ENCODE measurements at places on chromosomes 6 and 20.

GRCh38 chr6:116556814-116557415 is 3.4 kb downstream of the CALHM4 start:
- H3K27me3 ChIP-seq: no peaks in the 10 kb centered on the region
- DNase-seq: no peak
- no peaks in the 10 kb centered on the region for H3K36me3 ChIP-seq
- no peak overlapping the region for H3K4me3 ChIP-seq
- H3K27ac ChIP-seq: no peak overlapping the region
- peaks cover 4% of the 10 kb centered on the region for H3K4me1 ChIP-seq

DNA sequence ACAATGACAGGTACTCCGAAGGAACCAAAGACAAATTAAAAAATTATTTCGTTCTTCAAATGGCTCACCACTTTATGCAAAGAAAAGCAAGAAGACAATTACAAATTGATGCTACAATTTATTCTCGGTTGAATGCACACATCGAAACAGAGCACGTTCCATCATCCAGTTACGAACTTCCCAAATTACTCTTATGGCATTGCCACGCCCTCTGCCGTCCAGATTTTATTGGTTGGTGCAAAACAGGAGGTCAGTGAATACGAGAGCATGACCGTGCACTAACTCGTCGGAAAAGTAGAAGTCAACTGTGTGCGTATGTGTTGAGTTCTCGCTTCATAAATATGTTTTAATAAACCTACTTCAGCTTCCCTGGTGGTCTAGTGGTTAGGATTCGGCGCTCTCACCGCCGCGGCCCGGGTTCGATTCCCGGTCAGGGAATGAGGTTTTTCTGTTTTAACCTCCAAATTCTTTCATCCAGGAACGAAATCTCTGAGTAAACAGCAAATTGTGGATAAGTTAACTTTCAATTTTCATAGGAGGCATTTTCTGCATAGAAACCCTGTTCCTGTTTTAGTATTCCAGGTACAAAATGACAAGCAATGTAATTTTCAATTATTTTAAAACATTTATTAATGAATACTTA is 23.2 kb downstream of the ZNF311 start:
- H3K4me1 ChIP-seq: peaks cover 27% of the 10 kb centered on the region
- H3K36me3 ChIP-seq: no peaks in the 10 kb centered on the region
- H3K27ac ChIP-seq: peak overlapping the region; percentile 48
- H3K27me3 ChIP-seq: peaks cover 4% of the 10 kb centered on the region
- DNase-seq: peak; percentile 91

- H3K27me3 ChIP-seq: no peaks in the 10 kb centered on the region
- no peaks in the 10 kb centered on the region for H3K4me1 ChIP-seq
- H3K27ac ChIP-seq: no peak overlapping the region
- no peak for DNase-seq
- no peak overlapping the region for H3K4me3 ChIP-seq
- H3K36me3 ChIP-seq: peaks cover 46% of the 10 kb centered on the region
Observed at GRCh38 chr20:36666181-36666740, 20.3 kb upstream of the SLA2 start.

- no peak for DNase-seq
- H3K4me1 ChIP-seq: no peaks in the 10 kb centered on the region
- H3K4me3 ChIP-seq: no peak overlapping the region
- no peaks in the 10 kb centered on the region for H3K27me3 ChIP-seq
- no peak overlapping the region for H3K27ac ChIP-seq
Observed at GRCh38 chr6:102026649-102027048, 633.1 kb downstream of the GRIK2 start.

GRCh38 chr6:13354331-13355042 is 26.1 kb upstream of the TBC1D7 start:
- no peak overlapping the region for H3K4me3 ChIP-seq
- H3K27me3 ChIP-seq: no peaks in the 10 kb centered on the region
- no peak for DNase-seq

GRCh38 chr6:30610065-30610464 is 7.0 kb downstream of the PPP1R10 start:
- no peak for DNase-seq
- H3K27ac ChIP-seq: no peak overlapping the region
- H3K27me3 ChIP-seq: no peaks in the 10 kb centered on the region
- H3K4me3 ChIP-seq: no peak overlapping the region
- peaks cover 42% of the 10 kb centered on the region for H3K36me3 ChIP-seq
- peaks cover 47% of the 10 kb centered on the region for H3K4me1 ChIP-seq

DNA sequence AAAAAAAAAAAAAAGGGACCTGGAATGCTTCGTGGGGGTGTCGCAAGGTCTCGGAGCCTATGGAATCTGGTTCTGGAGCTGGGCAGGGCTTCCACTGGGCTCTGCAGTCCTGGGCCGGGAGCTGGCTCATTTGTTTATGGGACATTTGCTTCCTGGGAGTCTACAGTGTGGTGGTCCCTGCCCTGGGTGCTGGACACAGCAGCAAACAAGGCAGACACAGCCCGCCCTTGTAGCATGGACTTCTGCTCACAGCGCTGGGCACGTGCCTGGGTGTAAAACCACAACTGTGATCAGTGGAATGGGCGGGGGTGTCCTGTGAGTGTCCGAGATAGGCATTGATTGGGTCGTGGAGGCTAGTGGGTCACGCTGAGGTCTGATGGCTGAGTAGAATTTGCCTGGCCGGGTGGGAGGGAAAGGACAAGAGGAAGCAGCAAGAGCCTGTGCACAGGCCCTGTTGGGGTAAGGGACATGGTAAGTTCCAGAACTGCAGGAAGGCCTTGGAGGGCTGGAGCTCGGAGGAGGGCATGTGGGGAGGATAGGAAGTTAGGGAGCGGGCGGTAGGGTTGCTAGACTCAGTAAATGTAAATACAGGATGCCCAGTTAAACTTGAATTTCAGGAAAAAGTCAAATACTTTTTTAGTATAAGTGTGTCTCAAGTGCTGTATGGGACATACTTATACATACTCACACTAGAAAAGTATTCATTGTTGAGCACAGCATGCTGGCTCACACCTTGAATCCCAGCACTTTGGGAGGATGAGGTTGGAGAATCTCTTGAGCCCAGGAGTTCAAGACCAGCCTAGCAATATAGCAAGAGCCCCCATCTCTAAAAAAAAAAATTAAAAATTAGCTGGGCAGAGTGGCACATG is 61.3 kb upstream of the PMEPA1 start:
- no peaks in the 10 kb centered on the region for H3K27me3 ChIP-seq
- no peak overlapping the region for H3K4me3 ChIP-seq
- DNase-seq: peak; percentile 44
- H3K4me1 ChIP-seq: peaks cover 9% of the 10 kb centered on the region
- H3K36me3 ChIP-seq: no peaks in the 10 kb centered on the region

- H3K4me3 ChIP-seq: no peak overlapping the region
- no peak for DNase-seq
- H3K27ac ChIP-seq: no peak overlapping the region
- no peaks in the 10 kb centered on the region for H3K36me3 ChIP-seq
- no peaks in the 10 kb centered on the region for H3K27me3 ChIP-seq
Observed at GRCh38 chr6:34386316-34387137, 5.9 kb downstream of the NUDT3 start.

GRCh38 chr6:96975852-96976251 is 51.3 kb downstream of the KLHL32 start:
- no peak overlapping the region for H3K4me3 ChIP-seq
- no peak for DNase-seq
- H3K36me3 ChIP-seq: no peaks in the 10 kb centered on the region
- no peaks in the 10 kb centered on the region for H3K4me1 ChIP-seq
- H3K27me3 ChIP-seq: no peaks in the 10 kb centered on the region
- no peak overlapping the region for H3K27ac ChIP-seq

- DNase-seq: no peak
- H3K27ac ChIP-seq: no peak overlapping the region
- H3K4me1 ChIP-seq: no peaks in the 10 kb centered on the region
- peaks cover 56% of the 10 kb centered on the region for H3K27me3 ChIP-seq
- H3K36me3 ChIP-seq: no peaks in the 10 kb centered on the region
Observed at GRCh38 chr6:41356825-41357224, 21.4 kb downstream of the NCR2 start.

GRCh38 chr20:39588148-39588757 is 626.1 kb downstream of the DHX35 start:
- H3K36me3 ChIP-seq: no peaks in the 10 kb centered on the region
- H3K4me1 ChIP-seq: peaks cover 7% of the 10 kb centered on the region
- H3K27me3 ChIP-seq: no peaks in the 10 kb centered on the region
- H3K27ac ChIP-seq: no peak overlapping the region
- DNase-seq: no peak

DNA sequence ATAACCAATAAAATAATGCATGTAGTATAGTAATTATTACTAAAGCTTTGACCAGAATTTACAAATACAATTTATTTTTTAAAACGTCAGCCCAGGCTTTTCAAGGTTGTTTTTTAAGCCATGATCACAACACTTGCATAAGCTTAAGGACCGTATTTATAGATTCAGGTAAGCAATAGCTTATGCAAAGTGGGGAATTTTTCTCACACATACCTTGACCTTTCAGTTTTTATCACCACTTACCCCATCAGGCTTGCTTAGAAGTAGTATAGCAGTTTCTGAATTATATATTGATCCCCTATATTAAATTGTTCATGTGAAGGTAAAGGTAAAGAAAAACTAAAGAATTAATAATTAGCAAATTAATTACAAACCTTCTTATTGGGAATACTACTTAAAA is 232.3 kb upstream of the FKBP1C start:
- H3K27ac ChIP-seq: no peak overlapping the region
- no peak for DNase-seq
- H3K36me3 ChIP-seq: no peaks in the 10 kb centered on the region
- no peak overlapping the region for H3K4me3 ChIP-seq
- no peaks in the 10 kb centered on the region for H3K27me3 ChIP-seq
- no peaks in the 10 kb centered on the region for H3K4me1 ChIP-seq

DNA sequence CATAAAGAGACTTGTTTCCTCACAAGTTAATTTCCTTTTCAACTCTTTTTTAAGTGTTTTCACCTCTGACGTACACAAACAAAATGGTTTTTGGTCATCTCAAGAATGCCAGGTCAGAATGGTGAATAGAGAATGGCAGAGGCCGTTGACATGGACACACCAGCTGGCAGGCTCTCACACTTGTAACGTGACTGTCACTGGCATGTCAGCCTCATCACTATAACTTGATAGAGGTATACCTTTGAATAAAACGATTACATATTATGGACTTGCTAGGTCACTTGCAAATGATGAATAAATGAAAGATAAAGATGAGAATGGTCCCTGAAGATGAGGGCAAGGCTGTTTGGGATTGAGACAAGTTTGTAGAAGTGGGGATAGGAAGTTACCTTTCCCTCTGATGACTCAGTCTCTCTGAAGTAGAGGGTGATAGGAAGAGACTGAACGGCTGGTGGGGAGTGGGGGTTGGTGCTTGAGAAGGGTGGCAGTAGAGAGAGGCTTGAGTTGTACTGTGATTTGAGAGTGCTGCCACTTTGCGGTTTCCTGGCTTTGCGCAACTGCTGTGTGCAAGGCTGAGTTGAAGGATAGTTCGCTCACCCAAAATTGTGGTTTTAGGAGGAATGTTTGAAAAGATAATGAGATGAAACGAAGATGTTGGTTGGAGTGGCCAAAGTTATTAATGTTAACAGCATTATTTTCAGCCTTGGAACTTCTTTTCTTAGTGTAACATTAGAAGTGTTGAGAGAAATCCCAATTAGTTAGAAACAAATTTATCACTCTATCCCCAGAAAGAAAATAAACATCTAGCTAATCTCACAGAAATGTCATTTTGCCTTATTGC is 30.3 kb downstream of the TBPL1 start:
- H3K4me3 ChIP-seq: no peak overlapping the region
- peaks cover 39% of the 10 kb centered on the region for H3K36me3 ChIP-seq
- H3K27ac ChIP-seq: no peak overlapping the region
- no peaks in the 10 kb centered on the region for H3K27me3 ChIP-seq
- peaks cover 10% of the 10 kb centered on the region for H3K4me1 ChIP-seq

DNA sequence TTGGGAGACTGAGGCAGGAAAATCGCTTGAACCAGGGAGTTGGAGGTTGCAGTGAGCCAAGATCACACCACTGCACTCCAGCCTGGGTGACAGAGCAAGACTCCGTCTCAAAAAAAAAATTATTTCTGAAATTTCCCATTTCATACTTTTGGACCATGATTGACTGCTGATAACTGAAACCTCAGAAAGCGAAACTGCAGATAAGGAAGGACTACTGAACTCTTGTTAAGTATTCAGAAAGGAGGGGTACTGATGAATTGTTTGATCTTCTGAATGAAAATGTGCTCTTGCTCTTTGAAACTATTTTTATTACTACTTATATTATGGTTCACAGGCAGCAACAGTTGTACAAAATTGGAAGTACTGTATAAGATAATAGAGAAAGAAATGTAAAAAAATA is 69.0 kb downstream of the HDGFL1 start:
- H3K36me3 ChIP-seq: no peaks in the 10 kb centered on the region
- no peak overlapping the region for H3K27ac ChIP-seq
- no peak overlapping the region for H3K4me3 ChIP-seq
- no peaks in the 10 kb centered on the region for H3K4me1 ChIP-seq
- no peak for DNase-seq

DNA sequence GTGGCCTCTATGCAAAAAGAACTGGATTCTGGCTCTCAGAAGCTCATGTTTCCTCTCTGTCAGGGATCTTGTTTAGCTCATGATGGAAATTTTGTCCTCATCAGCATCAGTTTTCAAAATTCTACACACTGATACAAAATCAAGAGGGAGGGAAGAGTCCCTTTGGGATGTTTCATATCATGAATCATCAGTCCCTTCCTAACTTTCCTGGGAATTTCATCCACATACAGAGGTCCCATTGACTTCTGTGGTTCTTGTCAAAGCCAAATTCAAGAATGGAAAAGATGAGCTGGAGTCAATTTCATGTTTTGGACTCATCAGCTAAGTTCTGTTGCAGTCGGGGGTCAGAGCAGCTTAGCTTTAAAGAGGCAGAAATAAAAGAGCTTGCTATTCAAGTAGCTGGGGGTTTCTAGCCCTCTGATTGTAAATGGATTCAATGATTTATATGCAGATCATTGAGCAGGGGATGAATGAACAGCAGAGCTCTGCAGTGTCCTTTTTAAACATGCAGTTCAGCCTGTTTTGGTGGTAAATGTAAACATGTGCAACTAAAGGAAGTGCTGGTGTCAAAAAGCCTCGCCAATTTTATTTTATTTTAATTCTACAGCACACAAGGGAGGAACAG is 21.3 kb upstream of the TMEM14A start:
- DNase-seq: no peak
- no peak overlapping the region for H3K27ac ChIP-seq
- H3K27me3 ChIP-seq: no peaks in the 10 kb centered on the region
- H3K36me3 ChIP-seq: no peaks in the 10 kb centered on the region
- no peak overlapping the region for H3K4me3 ChIP-seq

DNA sequence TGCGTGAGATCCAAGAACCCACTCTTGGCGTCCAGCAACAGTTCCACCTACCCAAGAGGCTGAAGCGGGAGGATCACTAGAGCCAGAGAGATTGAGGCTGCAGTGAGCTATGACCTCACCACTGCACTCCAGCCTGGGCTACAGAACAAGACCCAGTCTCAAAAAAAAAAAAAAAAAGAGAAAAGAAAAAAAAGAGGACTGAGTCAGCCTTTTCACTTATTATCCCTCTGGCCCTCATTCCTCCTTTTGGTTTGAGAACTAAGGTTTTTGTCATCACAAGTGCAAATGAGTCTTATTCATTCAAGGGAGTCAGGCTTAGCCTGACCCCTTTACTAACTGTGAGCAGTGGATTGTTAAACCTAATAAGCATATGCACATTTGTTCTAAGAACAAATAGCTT is 37.9 kb upstream of the JARID2 start:
- H3K27me3 ChIP-seq: no peaks in the 10 kb centered on the region
- DNase-seq: no peak
- no peak overlapping the region for H3K4me3 ChIP-seq
- no peak overlapping the region for H3K27ac ChIP-seq

- DNase-seq: no peak
- H3K27me3 ChIP-seq: no peaks in the 10 kb centered on the region
- H3K36me3 ChIP-seq: no peaks in the 10 kb centered on the region
- H3K4me1 ChIP-seq: no peaks in the 10 kb centered on the region
Observed at GRCh38 chr6:43950051-43950605, 177.1 kb downstream of the MRPL14 start.

GRCh38 chr6:53347250-53347920 is 1.4 kb downstream of the ELOVL5 start:
- H3K36me3 ChIP-seq: no peaks in the 10 kb centered on the region
- peak overlapping the region; percentile 91 for H3K27ac ChIP-seq
- no peaks in the 10 kb centered on the region for H3K27me3 ChIP-seq
